ENCODE measurements at places on chromosomes 4 and X.

- DNase-seq: peak; percentile 87
These were observed 34.6 kb upstream of the PRRG1 start for GRCh38 chrX:37314531-37314930.

GRCh38 chr4:40134206-40134917 is 62.5 kb upstream of the RHOH start:
- no peak for DNase-seq

DNA sequence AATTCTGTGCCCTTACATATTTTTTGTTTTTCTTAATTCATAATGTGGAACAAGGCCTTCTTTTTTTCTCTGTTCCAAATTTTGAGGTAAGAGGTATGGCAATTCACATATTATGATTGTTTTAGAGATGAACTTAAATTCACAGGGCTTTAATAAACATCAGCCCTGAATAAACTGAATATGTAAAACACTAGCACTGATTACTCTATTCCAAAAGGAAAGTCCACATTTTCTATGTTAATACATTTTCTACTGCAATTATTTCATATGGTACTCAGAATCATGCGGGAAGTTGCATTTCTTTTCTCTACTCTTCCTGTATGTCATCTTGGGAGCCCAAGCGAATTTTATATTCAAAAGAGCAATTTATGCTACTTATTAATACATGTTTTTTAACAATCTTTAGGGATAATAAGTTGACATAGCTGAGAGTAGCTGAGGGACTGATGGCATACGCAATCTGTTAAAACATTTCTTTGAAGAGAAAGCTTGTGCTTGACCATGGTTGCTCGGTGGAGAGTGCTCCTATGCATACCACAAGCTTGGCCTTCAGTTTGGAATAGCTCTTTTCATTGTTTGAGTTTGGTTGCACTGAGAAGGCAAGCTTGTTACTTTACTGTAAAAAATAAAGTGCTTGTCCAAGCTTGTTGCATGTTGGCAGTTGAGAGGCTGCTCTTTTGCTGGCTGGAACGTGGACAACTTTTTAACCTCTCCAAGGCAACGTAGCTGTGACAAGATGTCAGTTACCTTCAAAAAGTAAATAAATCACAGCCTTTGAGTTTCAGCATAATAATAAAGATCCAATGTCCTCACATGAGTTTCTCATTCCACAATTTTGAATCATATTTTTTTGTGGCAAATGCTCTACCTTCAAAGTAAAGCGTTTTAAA is 196.3 kb upstream of the SPRY1 start:
- DNase-seq: no peak

DNA sequence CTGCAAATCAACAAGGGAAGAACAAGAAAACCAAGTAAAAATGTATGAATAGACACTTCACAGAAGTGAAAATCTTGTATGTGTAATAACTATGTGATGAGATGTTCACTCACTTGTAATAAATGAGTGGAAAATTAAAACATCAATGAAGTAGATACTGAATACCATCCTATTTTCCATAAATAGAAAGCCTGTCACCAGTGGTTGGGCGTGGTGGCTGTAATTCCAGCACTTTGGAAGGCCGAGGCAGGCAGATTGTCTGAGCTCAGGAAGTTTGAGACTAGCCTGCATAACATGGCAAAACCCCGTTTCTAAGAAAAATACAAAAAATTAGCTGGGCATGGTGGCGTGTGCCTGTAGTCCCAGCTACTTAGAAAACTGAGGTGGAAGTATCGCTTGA is 53.5 kb upstream of the SOD3 start:
- DNase-seq: no peak

GRCh38 chrX:58051346-58051745 is 141.1 kb upstream of the ZXDA start:
- DNase-seq: no peak

- peak; percentile 74 for DNase-seq
These were observed 114.3 kb upstream of the TEX13C start for GRCh38 chrX:125205133-125205917.

GRCh38 chrX:55006827-55007621 is 6.9 kb downstream of the APEX2 start:
- no peak for DNase-seq

DNA sequence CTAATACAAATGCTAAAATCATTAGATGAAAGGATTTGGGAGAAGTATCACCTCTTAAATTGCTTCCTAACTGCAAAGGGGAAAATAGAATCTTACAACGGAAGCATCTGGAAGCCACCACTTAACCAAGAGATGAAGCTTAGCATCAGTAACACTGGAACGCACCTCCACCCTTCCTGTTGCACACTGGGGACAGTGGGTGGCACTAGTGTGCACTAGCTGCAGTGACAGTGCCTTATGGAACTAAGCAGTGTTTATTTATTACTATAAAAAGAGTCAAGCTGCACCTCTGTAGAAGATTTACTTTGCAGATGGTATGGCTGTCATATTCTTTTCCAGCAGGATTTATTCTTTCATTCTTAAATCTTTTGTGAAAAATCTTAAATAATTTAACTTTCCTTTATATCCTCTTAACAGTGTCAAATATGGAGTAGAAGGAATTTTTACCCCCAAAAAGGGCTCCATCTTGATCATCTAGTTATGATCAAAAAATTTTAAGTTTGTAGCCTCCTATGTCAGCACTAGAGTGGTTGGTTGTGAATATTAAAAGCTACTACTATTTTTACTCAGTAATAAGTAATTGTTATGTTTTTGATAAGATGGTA is 76.7 kb downstream of the SCD5 start:
- peak; percentile 29 for DNase-seq

- DNase-seq: peak; percentile 43
These were observed 498.9 kb downstream of the INPP4B start for GRCh38 chr4:142347241-142347640.

DNA sequence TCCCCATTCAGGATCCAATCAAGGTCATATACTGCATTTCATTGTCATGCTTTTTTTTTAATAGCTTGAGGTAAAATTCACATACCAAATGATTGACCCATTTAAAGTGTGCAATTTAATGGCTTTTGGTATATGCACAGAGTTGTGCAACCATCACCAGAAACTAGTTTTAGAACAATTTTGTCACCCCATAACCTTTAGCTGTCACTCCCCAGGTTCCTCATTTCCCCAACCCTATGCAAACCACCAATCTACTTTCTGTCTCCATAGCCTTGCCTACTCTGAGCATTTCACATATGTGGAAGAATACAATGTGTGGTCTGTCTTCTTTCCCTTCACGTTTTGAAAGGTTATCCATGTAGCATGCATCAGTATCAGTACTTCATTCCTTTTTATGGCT is 1.4 kb upstream of the SMAD1 start:
- no peak for DNase-seq

DNA sequence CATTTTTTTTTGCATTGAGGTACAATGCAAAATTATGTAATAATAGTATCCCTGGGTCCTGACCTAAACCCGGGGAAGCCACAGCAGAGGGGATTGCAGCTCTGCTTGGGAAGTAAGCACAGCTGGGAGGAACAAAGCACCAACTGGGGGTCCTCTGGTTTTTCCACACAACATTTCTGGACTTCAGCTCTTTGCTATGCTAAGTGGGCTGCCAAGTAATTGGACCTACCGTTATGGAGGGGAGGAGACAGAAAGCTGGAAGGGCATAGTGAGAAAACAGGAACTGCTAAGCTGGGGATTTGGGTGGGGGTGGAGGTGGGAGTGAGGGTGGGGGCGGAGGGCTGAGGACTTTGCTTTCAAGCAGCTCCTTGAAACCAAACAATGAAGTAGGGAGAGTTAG is 183.3 kb downstream of the ZIC3 start:
- DNase-seq: no peak

DNA sequence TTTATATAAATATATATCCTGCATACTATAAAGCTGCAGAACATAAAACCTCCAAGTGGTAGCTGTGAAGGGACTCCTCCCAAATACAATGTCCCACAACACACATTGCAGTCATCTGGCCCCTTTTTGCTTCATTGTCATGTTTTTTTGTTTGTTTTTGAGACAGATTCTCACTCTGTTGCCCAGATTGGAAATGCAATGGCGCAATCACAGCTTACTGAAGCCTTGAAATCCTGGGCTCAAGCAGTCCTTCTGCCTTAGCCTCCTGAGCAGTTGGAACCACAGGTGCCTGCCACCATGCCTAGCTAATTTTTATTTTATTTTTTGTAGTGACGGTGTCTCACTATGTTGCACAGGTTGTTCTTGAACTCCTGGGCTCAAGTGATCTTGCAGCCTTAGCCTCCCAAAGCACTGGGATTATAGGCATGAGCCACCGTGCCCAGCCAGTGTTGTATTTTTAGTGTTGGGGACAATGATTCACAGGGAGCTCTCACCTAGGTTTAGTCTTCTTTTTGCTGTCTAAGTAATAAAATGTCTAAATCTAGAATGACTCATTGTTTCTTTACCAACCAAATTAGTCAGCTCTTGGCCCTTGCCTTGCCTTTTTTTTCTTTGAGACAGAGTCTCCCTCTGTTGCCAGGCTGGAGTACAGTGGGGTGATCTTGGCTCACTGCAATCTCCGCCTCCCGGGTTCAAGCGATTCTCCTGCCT is 24.0 kb upstream of the XIAP start:
- peak; percentile 50 for DNase-seq

- DNase-seq: no peak
These were observed 2.2 kb downstream of the TREX2 start for GRCh38 chrX:153443476-153444332.

GRCh38 chr4:26094911-26095310 is 180.9 kb downstream of the SMIM20 start:
- no peak for DNase-seq

DNA sequence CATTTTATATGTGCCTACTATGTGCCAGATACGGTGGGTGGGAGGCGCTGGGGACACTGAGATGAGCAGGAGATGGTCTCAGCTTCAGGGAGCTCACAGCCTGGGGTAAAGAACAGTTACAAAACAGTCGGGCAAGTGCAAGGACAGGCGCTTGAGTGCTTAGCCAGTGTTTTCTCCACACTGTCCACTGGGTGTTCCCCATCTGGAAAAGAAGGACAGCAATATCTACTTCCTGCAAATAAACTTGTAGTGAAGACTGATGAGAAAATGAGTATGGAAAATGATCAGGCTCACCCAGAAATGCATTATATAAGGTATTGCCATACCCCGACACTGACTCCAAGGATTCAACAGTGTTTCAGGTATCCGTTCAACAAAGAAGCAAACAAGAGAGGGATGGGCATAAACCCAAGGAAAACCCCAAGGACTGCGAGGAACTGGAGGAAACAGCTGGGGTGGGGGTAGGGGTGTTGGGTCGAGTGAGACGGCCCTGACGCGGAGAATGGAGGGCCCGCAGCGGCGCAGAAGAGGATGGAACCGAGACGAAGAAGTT is 835 bp downstream of the TMEM185A start:
- DNase-seq: peak; percentile 58

GRCh38 chr4:183384983-183385382 is 59.5 kb upstream of the CDKN2AIP start:
- DNase-seq: no peak

DNA sequence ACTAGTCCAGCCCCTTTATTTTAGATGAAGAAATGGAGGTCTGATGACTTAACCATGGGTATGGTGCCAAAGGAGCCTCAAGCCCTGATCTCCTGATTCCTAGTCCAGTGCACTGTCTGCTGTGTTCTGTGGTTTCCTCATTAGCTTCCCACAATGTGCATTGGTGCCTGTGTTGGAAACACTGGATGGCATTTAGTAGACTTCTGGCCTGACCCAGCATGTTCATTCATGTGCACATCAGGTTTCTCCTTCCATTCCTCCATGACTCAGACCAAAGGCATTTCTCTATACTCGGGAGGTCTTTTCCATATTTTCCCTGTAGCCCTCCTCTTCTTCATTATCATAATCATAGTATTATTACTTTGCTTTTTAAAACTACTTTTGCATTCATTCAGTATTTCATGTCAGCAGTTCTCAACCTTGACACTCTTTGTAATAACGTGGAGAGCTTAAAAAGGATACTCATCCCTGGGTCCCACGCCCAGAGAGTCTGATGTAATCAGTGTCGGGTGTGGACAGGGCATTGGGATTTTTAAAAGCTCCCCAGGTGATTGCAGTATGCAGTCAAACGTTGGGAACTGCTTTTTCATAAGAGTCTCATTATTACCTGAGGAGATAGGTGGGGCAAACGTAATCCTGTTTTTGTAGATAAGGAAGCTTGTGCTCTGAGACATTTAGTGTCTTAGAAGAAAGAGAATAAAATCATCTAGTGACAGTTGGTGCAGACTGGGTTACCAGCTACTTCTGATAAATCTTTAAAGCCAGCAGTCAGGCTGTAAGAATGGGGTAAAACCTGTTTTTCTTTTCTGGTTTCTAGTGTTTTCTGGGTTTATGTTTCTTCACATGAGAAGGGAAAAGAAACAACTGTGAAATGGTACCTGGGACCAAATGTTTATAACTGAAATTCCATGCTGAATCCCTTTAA is 40.9 kb upstream of the XK start:
- DNase-seq: no peak

DNA sequence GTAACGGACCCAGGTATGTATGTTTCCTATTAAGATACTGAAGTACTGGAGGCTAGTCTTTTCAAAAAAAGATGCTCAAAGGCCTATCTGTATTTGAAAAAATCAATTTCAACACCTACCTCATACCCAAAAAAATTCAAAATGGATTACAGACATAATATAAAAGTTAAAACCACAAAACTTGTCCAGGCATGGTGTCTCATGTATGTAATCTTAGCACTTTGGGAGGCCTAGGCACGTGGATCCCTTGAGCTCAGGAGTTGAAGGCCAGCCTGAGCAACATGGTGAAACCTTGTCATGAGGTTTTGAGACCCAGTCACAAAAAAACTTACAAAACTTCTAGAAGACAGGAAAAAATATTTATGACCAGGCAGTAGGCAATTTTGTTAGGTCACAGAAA is 16.7 kb downstream of the RBMX start:
- DNase-seq: no peak

- DNase-seq: no peak
These were observed 677.5 kb downstream of the DMD start for GRCh38 chrX:32533848-32534247.

GRCh38 chrX:13258052-13258444 is 61.8 kb downstream of the ATXN3L start:
- DNase-seq: no peak

DNA sequence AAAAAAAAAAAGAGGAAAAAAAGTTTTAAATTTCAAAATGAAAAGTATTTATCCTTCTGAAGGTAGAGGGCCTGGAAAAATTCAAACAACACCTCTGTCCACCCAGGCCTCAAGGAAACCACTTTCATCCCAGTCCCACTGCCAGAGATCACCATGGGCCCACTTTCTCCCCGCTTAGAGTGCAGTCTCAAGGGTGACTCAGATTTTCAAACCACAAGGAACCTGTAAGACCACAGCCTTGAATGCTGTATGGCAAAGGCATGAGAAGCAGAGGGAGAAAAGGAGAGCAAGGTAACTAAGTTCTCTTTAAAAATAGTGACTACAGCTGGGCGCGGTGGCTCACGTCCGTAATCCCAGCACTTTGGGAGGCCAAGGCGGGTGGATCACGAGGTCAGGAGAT is 87.9 kb upstream of the PACRGL start:
- no peak for DNase-seq

DNA sequence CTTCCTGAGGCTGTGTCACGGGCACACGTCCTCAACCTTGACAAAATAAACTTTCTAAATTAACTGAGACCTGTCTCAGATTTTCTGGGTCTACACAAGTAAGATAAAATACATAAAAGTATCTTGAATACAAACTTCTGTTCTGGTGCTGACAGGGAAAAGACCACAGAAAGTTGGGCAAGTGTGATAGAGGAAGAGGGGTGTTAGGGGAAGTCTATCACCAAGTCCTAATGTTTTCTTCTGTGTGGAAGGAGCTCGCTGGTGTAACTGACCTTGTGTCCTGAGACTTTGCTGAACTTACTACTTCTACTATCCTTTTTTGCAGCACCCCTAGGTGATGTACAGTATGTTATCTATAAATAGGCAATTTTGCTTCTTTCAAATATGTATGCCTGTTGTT is 97.0 kb upstream of the STIM2 start:
- no peak for DNase-seq

All from cardiac muscle cell (in vitro differentiated cells and primary cell).